Cardiac fibroblast (primary cell): ENCODE measurements at places on chromosomes 2 and 18.

DNA sequence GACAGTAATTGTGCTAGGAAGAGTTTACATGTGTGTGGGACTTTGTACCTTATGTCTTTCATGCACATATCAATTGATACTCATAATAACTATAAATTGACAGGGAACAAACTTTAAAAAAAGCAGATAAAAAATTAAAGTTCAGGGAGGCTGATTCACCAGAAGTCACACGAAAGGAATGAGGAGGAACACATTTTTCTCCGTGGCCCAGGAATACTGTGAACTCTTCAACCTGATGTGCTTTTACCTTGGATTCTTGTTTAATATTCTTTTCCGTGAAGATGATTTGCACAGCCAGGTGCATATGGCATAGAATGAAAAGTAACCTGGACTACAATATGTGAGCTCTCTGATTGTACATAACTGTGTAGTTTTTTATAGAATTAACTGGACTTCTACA, 326.3 kb downstream of the CDH7 start:
- DNase-seq = no peak

DNA sequence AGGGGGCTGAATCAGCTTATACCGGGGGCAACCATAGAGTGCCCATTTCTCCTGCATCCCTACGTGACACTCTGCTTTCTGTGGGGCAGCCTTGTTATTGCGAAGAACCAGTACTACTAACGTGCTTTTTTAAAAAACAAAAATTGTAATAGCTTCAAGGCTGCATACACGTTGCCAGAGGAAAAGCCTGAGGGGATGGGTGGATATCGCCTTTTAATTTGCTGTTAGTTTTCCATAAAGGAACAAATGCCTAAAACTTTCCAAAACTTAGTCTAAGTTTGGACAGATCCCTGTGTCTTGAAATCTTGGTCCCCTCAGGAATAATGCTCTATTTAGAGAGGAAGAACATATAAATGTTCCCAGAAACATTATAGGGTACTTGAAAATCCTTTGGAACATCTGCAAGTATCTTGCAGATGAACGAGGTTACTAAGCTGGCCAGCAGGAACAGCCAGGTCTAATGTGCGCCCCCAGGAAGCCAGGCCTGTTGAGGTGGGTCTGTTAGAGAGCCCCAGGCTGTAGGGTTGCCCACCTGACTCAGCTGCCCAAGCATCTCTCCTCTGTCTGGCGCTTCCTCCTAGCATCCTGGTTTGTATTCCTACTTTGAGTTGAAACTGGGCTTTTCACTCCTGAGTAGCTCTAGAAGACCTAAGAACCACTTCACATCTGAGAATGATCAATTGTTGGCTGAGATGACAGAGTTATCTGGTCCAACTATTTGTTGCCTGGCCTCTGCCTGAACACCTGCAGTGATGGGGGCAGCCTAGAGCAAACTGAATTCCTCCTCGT, 96.9 kb downstream of the TGOLN2 start:
- no peak for DNase-seq

GRCh38 chr2:39447266-39448168, 10.4 kb upstream of the MAP4K3 start:
- DNase-seq = peak; percentile 37

GRCh38 chr2:76829374-76830234, 692.6 kb downstream of the LRRTM4 start:
- DNase-seq = no peak

GRCh38 chr2:134097740-134098139, 156.1 kb upstream of the MGAT5 start:
- no peak for DNase-seq

- no peak for DNase-seq
Measured at GRCh38 chr2:28327581-28327955, 65.1 kb upstream of the FOSL2 start.

GRCh38 chr2:160700021-160700814, 206.6 kb upstream of the RBMS1 start:
- peak; percentile 40 for DNase-seq

GRCh38 chr18:5142859-5143258, 54.2 kb downstream of the AKAIN1 start:
- no peak for DNase-seq

DNA sequence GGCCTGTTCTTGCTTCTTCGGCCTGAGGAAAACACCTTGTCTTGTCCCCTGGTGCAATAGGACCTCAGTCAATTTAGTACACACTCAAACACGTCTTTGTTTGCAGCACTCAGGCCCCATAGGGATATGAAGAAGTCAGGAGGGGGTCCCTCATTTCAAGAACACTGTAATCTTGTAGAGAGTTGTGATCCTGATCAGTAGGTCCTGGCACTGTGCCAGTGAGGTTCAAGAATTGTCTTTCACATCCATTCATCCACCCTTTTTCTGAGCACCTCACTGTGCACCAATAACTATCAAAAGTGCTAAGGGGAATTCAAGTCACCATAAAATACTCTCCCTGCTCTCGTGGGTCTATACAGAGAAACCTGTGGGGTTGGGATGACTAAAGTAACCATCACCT, 131.4 kb upstream of the LHCGR start:
- no peak for DNase-seq

DNA sequence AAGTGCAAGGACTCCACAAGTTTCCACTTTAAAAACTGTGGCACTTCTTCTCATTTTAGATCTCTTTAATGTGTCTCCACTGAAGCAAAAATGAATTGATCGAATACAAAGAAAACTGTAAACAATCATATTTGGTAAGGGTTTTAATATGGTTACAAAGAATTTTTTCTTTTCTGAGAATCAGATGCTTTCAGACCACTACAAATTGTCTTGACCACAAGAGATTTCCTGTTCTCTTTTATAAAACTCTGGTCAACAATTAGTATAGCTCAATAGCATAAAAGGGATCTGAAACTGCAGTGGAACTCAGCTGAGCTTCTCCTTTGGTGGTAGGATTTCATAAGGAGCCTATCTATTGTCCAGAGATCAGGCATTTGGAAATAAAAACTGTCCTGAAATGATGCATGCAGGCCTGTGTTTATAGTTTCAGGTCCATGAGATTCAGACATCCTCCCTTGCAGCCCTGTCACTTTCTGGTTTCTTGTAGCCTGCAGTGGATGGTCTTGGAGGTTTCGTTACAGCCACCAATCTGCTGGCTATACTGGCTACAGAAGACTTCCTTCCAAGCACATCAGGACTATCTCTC, 120.0 kb downstream of the DOCK10 start:
- DNase-seq = no peak

- no peak for DNase-seq
Measured at GRCh38 chr2:37615804-37616676, 55.4 kb downstream of the CDC42EP3 start.

GRCh38 chr2:97931118-97931857, 64.5 kb downstream of the TMEM131 start:
- DNase-seq = no peak

GRCh38 chr18:3360211-3360610, 89.8 kb upstream of the TGIF1 start:
- DNase-seq = no peak
